NCI-H1694 treated with DMSO at 0.1 percent for 48 hours (cell line): ENCODE measurements at places on chromosomes 4 and X.

DNA sequence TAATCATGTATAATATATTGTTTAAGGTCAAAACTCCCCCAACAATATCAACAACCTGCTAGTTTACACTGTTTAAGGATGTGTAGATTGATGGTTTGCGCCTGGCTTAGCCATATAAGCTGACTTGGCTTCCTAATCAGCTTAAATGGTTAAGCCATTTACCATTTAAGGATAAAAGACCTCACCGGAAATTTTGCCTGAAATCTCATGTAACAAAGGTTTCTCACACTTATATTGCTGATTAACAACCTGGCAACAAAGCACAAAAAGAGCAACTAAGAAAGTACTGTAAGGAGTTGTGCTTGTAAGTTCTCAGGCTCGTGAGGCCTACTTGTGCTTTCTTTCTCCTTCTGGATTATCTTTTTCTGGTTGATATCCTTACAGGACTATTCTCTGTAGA lies 485.2 kb downstream of the GABRG1 start:
- DNase-seq, result no peak

- no peak for DNase-seq
Observed at GRCh38 chr4:38803833-38804653, 548 bp downstream of the TLR1 start.

GRCh38 chrX:102712981-102713625 lies 855 bp downstream of the GPRASP2 start:
- DNase-seq, result peak; percentile 37

DNA sequence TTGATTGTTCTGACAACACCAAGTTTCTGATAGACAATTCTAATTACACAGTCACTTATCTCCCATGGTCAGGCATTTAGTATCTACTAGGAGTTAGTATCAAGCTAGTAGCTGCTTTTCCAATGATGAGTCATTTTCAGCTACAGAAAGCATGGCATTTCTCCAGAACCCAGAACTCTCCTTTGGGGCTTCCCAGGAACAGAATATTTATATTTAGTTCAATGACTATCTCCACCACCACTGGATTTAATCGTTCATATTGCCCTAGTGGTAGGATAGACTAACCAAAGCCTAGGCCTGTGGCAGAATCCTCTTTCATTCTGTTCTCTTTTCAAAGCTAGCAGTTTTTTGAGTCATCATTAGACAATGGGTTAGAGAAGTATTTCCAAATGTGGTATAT lies 569.4 kb downstream of the GABRG1 start:
- no peak for DNase-seq

DNA sequence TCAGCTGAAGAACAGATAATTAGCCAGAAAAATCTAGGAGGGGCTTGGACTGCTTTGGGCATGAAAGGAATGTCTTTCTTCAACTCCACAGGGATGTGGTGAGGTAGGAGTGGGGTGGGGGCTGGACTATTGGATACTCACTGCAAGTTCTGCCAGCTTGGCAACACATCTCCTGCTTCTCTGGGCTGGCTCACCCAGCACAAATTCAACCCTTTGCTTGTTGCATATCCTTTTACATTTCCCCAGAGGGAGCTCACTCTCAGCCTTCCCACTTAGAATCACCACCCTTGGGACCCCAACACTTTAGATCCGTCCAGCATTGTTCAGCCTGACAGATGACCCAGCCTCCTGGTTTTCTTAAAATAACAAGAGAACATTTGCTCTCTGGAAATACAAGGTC lies 120.6 kb downstream of the KDR start:
- no peak for DNase-seq

GRCh38 chr4:140332734-140333133 lies 40.7 kb upstream of the SCOC start:
- DNase-seq, result no peak

- no peak for DNase-seq
Observed at GRCh38 chrX:143306991-143307937, 210.0 kb downstream of the SPANXN3 start.

DNA sequence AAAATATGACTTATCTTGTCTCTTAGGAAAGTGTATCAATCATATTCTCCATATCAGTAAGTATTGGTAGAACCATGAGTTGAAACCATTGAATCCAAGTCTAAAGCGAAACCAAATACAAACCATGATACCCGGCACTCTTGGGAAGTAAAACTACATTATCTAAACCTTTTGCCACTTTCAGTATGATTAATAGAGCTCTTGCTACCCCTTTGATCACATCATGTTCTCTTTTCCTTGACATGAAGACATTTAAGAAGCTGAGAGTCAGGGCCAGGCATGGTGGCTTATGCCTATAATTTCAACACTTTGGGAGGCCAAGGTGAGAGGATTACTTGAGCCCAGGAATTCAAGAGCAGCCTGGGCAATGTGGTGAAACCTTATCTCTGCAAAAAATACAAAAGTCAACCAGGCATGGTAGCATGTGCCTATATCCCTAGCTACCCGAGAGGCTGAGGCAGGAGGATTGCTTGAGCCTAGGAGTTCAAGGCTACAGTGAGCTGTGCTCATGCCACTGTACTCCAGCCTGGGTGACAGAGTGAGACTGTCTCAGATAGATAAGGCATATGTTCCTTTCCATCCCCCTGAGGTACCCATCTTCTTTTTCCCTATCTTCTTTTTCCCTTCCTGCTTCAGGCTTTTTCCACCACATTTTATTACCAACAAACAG lies 45.4 kb downstream of the CEP135 start:
- no peak for DNase-seq

DNA sequence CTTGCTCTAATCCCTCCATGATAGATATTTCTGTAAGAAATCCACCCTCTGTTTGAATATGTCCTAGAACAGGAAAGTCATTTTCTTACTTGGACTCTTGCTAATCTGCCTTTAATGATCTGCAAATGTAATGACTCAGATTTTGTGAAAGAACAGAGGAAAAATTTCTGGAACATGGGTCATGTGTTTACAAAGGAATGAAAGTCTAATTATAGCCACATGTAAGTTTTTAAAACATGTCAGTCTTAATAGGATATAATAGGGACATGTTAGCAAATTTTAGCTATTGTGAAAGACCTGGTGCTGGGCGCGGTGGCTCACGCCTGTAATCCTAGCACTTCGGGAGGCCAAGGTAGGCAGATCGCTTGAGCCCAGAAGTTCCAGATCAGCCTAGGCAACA lies 47.6 kb downstream of the GRK4 start:
- no peak for DNase-seq

GRCh38 chrX:45517090-45517973 lies 316.7 kb upstream of the DIPK2B start:
- DNase-seq, result no peak

- no peak for DNase-seq
Observed at GRCh38 chrX:17814557-17814956, 46.5 kb downstream of the RAI2 start.

DNA sequence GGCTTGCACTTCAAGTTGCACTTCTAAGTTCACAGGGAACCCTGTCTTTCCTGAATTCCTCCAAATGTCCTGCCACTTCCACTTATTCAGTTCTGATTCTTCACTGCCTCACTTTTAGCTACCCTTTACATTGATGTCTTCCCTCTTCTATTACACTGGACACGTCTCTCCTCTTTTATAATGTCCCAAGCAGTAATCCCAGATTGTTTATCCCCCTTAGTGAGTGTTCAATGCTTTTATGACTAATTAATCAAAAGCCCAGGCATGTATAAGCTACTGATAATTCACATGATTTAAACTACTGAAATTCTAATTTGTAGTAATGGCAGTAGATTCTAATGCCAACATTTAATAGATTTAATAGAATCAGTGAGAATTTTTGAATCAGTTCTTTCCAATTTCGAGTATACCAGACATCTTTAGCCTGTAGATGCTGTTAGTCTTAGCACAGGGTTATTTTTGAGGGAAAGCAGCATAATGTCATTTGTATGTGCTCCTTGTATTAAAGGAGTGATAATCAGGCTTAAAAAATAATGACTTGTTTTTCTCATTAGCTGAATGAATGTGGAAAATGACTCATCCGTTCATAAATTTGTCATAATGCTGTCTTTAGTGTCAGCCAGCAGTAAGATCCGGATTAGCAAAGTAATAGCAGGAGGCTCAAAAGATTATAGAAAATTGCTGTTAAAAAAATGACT lies 703.1 kb downstream of the CENPC start:
- no peak for DNase-seq

GRCh38 chrX:8565729-8566128 lies 101.1 kb downstream of the VCX3B start:
- DNase-seq, result no peak

DNA sequence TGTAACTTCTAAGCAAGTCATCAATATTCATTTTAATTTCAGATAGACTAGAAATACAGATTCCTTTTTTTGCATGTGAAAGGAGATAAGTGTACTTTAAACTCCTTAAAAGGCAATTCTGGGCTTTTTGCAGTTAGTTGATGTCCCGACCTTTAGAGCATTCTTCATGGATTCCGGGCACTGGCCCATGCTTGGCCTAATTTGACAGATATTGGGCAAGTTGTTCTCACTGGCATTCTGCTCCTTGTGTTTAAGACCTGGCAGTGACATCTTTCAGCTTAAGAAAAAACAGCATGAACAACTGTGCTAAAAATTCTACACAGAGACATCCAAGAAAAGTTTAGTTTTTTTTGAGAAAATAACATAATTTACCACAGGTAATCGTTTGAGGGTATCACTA lies 1037.2 kb downstream of the PCDH18 start:
- no peak for DNase-seq
